ENCODE measurements at places on chromosomes 3 and 15.
A peak's percentile ranks its signal among the peaks of the same experiment; 100 is the strongest.

DNA sequence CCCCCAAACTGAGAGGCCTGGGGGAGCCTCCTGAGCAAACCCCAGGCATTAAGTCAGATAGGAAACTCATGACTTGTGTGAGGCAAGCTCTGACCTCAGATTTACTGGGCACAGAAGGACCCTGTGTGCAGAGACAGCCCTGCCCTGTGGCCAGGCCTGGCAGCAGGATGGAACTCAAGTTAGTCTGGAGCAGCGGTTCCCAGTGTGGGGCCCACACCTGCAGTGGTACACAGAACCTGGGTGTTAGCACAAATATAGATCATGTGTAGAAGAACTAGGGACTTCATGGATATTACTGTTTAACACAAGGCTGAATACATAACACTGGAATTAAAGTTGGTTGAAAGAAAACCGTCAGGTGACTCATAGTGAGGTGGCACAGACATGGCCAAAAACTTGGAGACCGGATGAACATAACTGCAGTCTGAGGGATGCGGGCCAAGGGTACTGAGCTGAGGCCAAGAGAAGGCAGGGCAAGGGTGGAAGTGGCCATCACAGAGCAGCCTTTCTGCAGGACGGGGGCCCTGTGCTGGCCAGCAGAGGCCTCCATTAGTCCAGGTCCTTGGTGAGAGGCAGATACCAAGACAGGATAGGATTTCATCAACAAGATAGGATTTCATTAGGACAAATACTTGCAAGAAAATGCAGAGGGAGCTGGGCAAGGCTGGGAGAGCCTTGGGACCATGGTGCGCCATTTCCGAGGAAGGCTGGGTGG lies 40.9 kb downstream of the IRAK2 start:
- no peak for DNase-seq

DNA sequence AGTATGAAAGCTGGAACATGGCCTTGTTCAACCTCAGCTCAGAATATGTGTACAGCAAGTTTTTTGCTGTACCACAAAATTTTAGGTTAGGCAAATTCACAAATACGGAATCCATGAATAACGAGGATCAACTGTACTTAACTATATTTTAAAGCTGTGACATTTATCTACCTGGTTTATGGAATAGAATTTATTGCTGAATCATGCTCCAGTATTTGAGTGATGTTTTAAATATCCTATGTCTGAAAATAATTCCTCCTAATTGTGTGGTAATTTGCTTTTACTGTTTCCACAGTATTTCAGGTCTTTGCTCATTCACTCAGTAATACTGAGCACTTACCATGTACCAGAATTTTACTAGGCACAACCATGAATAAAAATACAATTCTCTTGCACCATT lies 29.5 kb downstream of the SEC62 start:
- no peak for DNase-seq

DNA sequence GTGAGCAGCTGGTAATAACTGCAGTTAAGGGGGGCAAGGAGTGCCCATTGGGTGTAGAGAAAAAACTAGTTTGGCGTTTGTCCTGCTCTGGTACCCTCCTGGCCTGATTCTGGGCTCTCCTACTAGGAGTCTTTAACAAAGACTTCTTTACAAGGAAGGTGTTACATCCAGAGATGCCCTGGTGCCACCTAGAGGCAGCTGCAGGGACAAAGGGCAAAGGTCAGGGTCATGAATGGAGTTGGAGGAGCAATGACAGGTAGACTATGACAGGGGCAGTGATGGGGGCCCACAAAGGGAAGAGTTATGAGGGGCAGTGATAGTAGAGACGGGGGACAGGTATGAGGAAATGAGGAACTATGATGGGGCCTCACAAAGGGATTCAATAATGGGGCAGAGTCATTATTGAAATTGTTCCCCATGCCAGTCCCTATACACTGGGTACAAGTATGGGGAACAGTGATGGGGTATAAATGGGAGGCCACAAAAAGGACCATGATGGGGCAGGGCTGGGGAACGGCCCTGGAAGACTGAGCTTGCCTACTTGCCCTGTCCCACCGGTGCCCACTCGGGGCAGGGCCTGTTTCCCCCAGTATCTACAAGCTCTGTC lies 7.9 kb downstream of the CCDC71 start:
- peak; percentile 28 for DNase-seq

DNA sequence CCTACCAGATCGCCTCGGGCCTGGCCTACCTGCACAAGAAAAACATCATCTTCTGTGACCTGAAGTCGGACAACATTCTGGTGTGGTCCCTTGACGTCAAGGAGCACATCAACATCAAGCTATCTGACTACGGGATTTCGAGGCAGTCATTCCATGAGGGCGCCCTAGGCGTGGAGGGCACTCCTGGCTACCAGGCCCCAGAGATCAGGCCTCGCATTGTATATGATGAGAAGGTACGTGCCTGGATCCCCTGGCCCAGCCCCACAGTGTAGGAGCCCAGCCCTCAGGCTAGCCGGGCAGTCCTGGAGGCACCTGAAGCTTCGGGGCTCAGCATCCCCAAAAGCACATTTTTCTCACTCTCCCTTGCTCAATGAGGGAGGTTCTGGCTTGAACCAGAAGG lies 135.8 kb downstream of the LRRK1 start:
- no peak for DNase-seq

DNA sequence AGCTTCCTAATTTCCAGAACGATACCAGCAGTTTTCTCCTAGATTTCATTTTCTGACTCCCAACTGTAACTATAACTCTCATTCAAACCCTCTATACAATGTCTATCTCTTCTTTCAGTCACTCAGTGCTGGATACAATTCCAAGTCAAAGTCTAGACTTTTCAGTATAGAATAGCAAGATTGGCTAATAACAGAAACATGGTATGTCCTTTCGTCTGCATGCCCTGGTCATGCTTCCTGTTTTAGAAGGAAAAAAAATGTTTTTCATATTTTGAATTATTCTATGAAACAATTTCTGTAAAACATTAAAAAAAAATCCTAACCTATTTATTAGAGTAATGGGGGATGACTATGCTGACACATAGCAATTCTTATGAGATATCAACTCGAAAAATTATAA lies 180.0 kb downstream of the KCNAB1 start:
- DNase-seq, result no peak

All from activated CD8-positive, alpha-beta memory T cell treated with anti-CD3 and anti-CD28 coated beads for 1 hour (primary cell).